ENCODE measurements at places on chromosomes 1 and 21.

DNA sequence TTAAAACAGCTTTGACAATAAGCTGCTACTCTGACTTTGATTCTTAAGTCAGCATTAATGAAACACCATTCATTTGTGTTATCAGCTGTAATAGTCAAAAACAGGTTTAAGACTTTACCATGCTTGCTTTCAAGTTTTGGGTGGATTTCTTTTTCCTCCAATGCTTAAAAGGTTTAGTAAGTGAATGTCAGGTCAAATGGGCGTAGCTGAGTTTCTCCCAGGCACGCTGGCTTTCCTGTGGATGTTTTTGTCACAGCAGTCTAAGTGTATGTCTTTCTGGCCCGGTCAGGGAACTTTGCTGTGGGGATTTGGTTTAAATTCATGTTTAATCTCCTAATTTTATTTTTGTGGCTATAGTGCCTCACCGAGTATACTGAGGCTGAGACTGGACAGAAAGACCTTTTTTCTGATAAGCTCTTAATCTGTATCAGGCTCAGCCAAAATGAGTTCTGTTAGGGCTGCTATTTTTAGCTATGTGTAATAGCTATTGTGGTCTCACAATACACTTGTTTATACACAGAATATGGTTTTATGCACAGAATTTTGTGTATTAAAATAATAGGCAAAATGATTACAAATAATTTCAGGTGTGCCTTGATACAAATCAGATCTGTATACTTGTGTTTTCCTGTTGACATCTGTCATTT, 292.8 kb downstream of the DISC1 start:
- DNase-seq = no peak

DNA sequence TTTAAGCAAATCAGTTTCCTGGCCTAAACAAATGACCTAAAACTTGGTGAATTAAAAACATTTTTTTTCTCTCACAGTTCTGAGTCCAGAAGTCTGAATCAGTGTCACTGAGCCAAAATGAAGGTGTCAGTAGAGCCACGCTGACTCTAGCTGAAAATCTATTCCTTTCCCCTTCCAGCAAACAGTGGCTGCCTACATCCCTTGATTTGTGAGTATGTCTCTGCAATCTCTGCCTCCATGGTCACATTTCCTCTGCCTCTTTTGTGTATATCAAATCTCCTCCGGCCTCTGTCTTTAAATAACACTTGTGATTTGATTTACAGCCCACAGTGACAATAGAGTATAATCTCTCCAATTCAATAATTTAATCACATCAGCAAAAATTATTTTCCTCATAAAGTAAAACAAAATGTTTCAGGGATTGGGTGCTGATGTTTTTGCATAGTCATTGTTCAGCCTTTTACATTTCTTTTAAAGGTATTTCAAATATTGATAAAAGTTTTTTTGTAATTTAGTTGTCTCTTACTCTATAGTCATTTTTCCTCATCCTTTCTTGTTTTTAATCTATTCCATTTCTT, 1715.4 kb downstream of the BRINP3 start:
- no peak for DNase-seq

DNA sequence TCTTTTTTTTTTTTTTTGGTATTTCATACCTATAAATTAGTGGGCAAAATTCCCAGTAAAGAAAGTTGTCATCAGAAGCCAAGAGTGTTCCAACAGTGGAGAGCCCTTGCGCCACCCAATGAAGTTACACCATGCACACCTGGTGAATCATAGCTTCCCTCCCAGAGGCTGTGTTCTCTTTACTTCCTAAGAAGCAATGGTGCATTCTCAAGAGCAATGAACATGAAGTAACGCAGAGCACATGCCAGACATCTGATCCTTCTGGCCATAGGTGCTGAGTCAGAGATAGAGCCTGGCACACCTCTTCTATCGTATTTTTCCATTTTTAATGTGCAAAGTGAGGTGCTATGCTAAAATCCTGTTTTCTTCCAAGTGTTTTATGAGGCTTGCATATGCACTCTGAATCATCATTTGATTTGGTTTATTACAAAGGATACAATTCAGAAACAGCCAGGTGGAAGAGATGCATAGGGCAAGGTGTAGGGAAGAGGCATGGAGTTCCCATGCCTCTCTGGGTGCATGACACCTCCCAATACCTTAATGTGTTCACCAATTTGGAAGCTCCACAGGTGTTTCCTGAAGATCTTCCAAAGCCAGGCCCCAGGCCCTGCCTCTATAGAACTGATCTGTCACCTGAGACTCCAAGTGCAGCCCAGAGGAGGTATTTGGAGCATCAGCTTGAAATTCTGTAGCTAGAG, 408.0 kb downstream of the SIPA1L2 start:
- DNase-seq = no peak

DNA sequence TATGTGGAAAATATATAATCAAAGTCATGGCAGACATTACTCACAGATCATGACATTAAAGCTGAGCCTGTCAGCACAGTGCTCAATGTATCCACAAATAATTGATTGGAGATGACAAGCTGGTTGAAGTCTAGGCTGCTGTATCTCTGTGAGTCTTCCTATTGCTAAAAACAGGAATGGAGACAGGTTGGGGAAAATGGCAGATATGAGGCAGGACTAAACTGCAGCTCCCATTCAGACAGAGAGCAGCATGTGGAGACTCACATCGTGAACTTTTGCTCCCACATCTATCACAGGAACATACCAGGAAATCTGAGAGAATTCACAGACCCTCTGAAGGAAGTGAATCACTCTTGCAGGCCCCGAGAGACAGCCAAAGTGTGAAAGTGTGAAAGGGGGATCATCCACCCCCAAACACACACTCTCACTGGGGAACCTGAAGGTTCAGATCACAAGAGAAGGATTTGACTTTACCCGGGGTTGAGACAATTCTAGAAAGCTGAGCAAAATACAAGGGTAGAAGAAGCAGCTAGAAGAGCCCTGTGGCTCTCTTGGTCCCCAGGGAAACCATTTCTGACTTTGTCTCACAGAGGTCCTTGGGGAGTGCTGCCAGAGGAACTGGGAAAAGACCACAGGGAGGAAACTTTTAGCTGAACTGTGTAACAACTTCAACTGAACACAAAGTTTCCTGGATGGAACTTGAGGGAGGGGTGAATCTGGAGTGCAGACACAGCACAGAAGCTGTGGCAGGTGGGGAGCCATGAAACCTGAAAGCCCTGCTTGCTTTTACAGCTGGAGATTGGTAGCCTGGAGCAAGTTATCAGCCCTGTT, 173.4 kb downstream of the S1PR1 start:
- DNase-seq = no peak

- DNase-seq = no peak
These were observed 9.7 kb downstream of the TLR5 start for GRCh38 chr1:223133306-223133823.

- DNase-seq = no peak
These were observed 16.1 kb upstream of the KLHDC7A start for GRCh38 chr1:18464665-18465050.

DNA sequence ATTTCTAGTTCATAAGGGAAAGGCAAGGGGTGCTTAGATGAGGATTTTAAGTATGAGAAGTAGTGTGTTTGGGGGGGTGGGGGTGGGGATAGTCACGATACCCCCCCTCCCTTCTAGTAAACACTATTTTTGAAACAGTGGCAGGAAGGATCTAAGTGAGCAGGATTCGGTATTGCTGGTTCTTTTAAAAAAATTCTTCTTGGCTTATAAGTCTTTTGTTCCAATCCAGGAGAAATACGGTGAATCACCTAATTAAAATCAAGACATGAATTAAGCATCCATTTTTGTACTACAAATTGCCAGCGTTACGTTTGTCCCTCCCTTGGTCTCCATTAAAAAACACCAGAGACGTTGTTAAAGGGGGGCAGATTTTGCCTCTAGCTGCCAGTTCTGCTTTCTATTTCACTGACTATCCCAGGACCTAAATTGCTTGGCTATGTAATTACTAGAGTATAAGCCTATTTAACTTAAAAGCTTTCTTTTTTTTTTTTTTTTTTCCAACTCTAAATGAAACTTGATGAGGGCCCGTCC, 911 bp downstream of the LMO4 start:
- no peak for DNase-seq

- DNase-seq = no peak
These were observed 588.4 kb downstream of the PTPRU start for GRCh38 chr1:29824511-29825273.

DNA sequence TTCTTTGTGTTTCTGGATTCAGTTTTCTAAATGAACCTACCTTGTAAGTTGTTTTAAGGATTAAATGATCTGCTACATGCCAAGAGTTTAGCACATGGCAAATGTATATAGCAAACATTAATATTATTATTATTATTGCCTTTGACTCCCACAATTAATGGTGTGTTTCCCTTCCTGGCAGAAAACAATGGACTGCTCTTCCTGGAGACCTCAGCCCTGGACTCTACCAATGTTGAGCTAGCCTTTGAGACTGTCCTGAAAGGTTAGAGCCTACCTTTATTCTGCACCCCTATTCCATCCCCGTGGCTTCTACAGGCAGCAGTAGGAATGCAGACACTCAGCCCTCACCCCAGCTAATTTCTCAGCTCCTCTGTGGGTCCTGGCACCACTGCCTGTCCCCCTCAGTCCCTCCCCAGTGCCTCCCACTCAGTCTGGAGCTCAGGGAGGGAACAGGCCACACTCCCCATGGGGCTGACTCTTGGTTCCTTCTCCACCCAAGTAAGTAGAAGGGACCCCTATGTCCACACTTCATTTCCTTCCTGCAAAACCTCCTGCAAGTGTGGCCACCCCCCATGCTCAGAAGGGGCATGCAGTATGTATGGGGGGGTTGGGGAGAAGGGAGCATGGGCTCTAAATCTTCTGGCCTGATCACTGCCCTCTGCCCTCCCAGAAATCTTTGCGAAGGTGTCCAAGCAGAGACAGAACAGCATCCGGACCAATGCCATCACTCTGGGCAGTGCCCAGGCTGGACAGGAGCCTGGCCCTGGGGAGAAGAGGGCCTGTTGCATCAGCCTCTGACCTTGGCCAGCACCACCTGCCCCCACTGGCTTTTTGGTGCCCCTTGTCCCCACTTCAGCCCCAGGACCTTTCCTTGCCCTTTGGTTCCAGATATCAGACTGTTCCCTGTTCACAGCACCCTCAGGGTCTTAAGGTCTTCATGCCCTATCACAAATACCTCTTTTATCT, 8.8 kb downstream of the RAB25 start:
- no peak for DNase-seq

DNA sequence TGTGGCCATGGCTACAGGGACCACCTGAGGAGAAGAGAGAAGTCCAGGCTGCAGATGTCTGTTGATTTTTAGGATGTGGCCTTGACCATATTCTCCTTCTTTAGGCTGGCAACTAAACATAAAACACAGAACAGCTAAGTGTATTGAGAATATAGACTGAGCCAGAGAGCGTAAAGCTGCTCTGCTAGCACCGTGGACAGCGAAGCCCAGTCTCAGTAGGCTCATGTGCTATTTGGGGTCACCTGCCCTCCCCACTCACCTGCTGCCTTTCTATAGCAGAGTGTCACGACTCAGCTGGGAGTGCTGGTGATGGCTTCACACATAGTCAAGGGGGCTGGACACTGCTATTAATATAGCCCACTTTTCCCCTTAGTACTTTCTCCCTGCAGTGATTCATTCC, 278.5 kb downstream of the KCNH1 start:
- no peak for DNase-seq

DNA sequence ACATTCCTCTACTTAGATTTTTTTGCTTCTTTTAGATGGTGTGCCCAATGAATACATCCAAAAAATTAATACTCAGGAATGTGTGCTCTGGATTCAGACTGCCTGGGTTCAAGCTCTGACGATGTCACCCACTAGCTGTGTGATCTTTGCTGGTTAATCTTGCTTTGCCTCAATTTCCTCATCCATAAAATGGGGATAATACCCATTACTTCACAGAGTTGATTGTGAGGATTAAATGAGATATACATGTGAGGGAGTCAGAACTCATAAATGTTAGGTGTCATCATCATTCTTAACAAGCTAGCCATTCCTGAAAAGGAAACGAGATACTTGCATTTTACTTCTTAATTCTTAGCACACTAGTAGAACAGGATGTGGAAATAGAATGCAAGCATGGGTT, 12.9 kb upstream of the TTF2 start:
- DNase-seq = no peak

GRCh38 chr1:53311702-53312305, 16.1 kb downstream of the LRP8 start:
- no peak for DNase-seq
